ENCODE measurements at places on chromosomes 3 and 15.

- no peak for DNase-seq
These were observed 583.8 kb downstream of the FOXP1 start for GRCh38 chr3:70999730-71000129.

DNA sequence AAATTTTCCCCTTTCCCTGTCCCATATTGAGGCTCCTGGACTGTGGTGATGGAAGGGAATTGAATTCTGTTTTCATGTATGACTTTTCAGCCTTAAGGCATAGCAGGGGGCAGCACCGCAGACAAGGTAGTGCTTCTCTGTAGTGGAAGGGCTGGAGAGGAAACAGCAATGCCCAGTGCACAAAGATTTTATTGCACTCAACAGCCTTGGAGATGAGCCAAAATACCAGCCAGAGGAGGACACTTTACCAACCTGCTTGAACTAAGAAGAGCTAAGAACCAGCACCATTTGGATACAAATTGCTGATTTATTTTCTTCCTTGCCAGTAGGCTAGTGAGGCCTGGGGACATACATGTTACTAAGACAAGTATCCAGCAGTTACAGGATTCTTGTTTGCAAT lies 98.7 kb downstream of the KCNMB2 start:
- no peak for DNase-seq

GRCh38 chr3:155015776-155016436 lies 64.2 kb upstream of the MME start:
- DNase-seq: no peak

DNA sequence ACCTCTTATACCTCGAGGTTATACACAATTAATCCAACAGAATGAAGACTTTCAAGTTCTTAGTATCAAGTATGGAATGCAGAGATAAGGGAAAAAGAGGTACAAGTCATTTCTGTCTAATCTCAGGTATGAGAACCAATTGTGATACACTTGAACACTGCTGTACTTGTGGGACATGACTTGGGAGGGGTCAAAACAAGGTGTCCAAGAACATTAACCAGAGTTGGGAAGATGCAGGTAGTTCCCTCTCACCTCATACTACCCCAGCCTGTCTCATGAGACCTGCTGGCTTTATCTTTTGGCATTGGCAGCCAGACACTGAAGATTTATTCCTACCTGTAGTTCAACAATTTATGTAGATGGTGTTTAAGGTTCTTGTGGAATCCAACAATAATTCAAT lies 209.7 kb downstream of the NR1D2 start:
- no peak for DNase-seq

DNA sequence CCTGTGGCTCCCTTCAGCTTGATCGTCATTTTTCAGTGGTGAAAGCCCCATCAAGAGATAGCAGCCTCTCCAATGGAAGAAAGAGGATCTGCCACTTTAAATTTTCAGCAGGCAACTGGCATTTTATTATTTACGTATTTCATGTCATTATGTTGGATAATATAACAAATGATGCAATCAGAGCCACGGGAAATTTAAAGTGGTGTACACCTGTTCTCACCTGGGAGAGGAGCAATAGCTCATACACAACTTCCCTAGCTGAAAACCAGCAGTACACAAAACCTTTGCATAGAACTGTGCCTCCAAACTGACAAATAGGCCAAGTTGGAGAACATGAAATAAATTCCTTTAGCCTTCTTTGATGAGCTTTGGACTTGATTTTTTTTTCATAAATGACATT lies 136.9 kb downstream of the SATB1 start:
- DNase-seq: no peak

DNA sequence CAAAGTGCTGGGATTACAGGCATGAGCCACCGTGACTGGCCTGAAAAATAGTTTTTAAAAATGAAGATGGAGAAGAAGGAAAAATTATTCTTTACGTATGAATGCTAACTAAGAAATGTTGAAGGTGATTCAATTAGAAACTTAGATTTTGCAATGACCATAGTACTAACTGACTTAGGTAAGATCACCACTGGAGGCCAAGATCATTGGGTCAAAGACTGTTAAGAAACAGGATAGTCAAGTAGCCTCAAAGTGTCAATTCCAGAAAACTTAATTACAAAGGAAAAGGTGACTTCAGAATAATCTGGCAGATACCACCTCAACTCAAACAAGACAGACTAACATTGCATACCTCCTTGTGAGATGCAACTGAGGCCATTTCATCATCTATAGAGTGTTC lies 119.3 kb downstream of the FRMD4B start:
- no peak for DNase-seq

DNA sequence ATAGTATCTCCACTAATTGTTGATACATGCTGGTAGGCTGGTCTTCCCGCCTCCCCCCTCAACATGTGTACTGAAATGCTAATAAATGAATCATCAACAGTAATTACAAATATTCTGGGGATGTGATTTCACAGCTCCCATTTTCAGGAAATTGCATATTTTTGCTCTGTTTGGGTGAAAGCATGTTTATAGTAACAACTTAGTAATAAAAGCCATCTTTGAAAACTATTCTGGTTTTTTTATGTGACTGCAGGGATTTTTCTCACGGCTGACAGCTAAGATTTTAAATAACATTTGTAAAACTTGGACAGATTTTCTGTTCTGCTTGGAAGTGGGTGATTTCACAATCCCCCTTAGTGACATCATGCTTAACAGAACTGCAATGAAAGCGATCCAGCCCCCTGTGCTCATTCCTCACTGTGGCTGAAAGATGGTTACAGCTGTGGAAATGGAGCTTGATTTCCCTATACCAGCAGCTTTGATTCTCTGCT lies 25.6 kb upstream of the FAM174B start:
- DNase-seq: no peak

DNA sequence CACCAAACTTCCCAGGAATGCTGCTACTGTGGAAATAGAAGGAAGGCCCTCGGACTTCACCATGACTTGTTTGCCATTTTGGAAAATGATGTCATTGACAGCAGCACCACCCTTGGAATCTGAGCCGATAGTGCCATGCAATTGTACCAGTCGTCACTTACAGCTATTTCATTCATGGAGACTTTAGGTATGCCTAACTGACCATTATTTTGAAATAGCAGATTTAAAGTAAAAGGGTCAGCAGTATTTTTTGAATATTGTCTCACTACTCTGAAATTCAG lies 66.0 kb upstream of the ARL8B start:
- no peak for DNase-seq

DNA sequence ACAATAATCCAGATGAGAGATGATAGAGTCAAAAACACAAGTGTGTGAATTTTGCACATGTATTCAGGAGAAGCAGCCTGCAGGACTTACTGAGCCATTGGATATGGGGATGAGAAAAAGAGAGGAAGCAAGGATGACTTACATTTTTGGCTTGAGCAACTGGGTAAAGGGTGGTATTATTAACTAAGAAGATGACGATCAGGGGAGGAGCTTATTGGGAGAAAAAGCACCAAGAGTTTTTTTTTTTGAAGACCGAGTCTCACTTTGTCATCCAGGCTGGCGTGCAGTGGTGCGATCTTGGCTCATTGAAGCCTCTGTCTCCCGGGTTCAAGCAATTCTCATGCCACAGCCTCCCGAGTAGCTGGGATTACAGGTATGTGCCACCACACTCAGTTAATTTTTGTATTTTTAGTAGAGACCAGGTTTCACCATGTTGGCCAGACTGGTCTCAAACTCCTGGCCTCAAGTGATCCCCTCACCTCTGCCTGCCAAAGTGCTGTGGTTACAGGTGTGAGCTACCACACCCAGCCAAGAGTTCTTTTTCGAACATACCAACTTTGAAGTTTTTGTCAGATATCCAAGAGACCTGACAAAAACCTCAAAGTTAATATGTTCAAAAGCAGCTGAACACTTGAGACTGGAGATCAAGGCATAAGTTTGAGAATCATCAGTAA lies 14.8 kb upstream of the SH3BP5 start:
- no peak for DNase-seq

- DNase-seq: no peak
These were observed 36.7 kb downstream of the LARP6 start for GRCh38 chr15:70817266-70817665.

DNA sequence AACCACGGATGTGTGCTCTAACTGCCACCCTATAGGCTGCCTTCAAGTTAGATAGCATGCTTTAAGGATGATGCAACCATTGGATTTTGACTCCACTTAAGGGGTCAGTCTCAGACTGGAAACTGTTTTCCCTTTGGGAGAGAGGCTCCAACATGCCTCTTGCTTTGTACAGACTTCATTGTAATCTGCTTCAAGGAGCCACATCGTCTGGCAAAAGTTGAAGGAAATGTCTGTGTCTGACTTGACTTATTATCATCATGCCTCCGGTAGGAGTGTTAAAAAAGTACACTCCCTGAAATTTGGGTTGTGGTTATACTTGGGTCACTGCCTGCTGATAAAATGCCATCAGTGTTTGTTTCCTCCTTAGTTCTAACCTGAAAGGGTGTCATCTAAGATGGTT lies 245.4 kb upstream of the CDIN1 start:
- DNase-seq: no peak

- DNase-seq: no peak
These were observed 47.1 kb upstream of the LIPC start for GRCh38 chr15:58384667-58385066.

GRCh38 chr3:171763392-171763791 lies 46.9 kb downstream of the PLD1 start:
- no peak for DNase-seq

GRCh38 chr15:22961762-22962161 lies 18.4 kb downstream of the CYFIP1 start:
- DNase-seq: no peak

DNA sequence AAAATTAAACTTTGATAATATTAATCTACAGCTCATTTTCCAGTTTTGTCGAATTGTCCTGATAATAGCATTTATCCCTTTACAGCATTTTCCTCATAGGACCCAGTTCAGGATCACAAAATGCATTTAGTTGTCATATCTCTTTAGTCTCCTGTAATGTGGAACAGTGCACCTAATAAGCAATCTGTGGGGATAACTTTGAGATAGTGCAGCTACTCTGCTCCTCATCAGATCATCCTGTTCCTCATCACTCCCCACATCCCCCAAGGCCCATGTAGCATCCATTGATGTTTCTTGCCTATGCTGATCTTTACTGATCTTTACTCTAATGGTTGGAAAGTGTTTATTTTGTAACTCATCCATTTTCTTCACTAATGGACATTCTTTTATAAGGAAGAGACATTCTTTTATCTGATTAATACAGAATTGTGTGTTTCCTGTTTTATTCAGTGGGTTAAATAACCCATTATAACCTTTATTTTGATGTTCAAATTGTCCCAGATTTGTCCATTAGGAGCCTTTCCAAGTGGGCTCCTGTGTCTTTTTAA lies 7.5 kb downstream of the RNF111 start:
- DNase-seq: no peak

DNA sequence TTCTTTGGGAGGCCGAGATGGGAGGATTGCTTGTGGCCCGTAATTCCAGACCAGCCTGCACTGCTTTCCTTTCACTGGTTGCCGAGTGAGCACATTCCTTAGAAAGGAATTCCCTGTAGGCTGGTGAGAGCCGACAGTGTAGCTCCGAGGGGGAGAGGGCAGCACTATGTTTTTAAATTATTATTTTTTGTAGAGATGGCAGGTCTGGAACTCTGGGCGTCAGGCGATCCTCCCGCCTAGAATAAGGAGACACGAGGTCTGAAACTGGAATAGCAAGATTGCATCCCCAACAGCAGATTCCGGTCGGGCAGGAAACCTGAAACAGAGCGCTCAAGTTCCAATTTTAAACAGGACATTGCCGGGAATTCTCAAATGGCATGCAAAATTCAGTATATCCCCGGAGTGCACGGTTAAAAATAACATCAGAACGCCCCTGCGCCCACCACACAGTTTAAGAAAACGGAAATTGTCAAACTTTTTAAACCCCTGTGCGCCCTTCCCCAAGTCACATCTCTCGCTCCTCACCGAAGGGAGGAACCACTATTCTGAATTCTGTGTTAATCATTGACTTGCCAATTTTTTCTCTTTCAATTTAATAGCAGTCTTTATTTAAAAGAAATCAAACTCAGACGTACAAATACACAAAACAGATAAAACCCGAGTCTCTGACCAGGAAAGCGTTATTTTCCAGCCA lies 643 bp upstream of the RNU5B-1 start:
- no peak for DNase-seq

DNA sequence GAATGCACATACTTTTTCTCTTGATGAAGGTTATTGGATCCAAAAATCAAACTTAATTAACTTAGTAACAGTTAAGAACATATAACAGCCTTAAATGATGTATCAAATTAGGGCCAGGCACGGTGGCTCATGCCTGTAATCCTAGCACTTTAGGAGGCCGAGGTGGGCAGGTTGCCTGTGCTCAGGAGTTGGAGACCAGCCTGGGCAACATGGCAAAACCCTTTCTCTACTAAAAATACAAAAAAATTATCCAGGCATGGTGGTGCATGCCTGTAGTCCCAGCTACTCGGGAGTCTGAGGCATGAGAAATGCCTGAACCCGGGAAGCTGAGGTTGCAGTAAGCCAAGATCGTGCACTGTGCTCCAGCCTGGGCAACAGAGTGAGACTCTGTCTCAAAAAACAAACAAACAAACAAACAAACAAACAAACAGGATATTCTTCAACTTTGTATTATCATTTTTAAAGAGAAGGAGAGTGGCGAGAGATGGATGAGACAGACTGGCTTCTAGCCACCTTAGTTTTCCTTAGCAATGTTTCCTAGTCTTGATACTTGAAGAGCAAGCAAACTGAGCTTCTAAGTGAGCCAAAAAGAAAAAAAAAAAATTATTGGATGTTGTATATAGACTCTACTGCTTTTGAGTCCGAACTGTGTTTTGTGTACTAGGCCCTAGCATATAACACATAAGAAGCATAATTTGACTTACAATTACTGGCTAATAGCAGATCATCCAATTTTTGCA lies 13.8 kb downstream of the SPRED1 start:
- DNase-seq: no peak

GRCh38 chr15:95291898-95292472 lies 1038.5 kb upstream of the NR2F2 start:
- no peak for DNase-seq

GRCh38 chr3:71002298-71002697 lies 581.2 kb downstream of the FOXP1 start:
- no peak for DNase-seq

DNA sequence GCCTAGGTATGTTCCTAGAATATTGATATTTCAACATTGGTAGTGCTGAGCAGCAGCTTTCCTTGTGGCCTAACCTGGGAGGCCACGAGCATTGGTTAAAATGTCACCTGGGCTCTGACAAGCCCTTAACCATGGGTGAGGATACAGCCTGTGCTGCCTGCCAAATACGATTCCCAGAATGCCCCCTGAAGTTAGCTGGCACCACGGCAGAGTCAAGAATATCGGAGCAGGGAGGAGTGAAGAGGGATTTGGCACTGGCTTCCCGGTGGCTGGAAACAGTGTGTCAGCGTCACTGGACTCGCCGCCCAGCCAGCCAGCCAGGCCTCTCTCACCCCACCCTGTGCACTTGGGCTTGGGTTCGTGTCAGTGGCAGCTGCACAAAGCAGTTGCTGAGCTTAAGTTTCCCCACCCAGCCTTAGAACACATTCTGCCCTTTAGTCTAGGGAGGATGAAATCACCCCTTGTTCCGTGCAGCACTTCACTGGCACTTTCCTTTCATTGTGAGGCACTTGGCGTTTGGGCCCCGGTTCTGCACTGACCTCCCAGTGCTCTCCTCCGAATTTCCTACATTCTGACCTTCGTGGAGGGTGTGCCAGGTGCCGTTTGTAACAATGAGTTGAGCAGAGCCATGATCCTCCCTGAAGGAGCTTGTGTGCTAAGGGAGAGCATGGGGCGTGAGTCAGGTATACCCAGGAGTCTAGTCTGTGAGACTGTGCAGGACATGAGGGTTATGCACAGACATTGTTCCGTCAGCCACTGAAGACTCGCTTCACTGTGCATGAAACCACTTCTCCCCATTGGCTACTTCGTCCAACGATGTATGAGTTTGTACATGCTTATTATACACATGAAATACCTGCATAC lies 152.8 kb upstream of the BHLHE40 start:
- DNase-seq: no peak
